B cell (primary cell): ENCODE measurements at places on chromosomes 12 and 14.

DNA sequence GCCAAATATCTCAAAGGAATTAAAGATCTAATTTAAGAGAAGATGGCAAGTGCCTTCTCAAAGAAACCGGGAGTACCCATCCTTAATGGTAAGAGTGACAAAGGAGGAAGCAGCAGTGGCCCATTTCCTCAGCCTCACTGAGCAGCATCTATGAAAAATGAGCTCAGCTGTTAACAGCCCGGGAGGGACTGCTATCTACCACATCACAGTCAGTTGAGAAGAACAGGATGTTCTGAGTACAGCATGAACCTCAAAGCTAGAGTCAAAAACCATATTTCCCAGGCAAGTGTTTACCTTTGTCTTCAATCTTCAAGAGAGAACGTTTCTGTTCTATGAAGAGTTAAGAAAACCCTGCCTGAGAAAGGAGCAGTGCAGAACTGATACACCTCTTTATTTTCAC, 115.0 kb downstream of the BTG1 start:
- DNase-seq, result peak; percentile 58

- no peak for DNase-seq
Measured at GRCh38 chr14:59897757-59898383, 22.1 kb upstream of the LRRC9 start.

DNA sequence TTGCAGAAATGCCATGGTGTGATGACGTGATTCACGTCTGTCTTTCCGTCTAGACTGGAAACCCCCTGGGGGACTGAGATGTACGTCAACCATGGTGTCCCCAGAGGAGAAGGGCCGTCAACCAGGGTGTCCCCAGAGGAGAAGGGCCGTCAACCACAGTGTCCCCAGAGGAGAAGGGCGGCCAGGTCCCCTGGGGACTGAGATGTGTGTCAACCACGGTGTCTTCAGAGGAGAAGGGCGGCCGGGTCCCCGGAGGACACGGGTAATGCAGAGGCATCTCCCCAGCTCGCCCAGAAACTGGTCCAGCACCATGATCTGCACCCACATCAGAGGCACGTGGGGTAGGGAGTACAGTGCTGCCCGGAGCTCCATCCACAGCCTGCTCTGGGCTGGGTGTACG, 30.6 kb upstream of the GALNT9 start:
- peak; percentile 27 for DNase-seq

- DNase-seq, result peak; percentile 48
Measured at GRCh38 chr12:46177025-46177424, 91.8 kb downstream of the SLC38A1 start.

GRCh38 chr14:45867046-45867894, 614.3 kb upstream of the MIS18BP1 start:
- DNase-seq, result no peak

GRCh38 chr12:55927588-55928502, at the start of gene PYM1:
Gene PYM1, minus strand, starts transcription at chr12:55927894. Its CDS starts 133 bp downstream, at chr12:55927761.
- DNase-seq, result peak; percentile 73

DNA sequence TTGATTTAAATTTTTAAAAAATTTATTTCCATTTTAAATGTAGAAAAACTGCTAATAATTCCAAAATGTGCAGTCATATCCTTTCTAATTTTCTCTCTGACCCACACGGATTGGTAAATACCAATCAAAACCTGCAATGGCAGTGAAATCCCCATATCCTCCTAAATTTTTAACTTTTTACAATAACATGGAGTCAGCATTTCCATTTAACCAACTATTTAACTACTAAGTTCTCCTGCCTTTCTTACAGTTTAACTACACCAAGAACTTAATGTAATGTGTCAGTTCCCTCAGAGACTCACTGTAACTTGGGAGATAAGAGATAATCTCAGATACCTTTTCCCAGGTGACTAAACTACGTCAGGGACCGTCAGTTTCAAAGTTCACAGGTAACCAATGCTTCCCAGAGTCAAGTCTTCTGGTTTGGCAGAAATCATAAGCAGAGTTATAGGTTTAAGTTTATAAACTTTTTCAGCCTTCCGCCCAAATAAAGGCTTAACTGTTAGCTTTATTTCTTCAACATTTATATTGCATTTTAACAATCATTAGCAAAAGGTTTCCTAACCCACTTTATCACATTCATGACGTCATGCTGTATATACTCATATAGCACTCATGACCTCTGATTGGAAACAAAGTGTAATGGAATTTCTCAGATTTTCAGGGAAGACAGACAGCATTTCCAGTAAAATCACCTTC, 7.6 kb downstream of the KRAS start:
- DNase-seq, result no peak

- DNase-seq, result no peak
Measured at GRCh38 chr12:38919191-38919590, 13.8 kb upstream of the CPNE8 start.

DNA sequence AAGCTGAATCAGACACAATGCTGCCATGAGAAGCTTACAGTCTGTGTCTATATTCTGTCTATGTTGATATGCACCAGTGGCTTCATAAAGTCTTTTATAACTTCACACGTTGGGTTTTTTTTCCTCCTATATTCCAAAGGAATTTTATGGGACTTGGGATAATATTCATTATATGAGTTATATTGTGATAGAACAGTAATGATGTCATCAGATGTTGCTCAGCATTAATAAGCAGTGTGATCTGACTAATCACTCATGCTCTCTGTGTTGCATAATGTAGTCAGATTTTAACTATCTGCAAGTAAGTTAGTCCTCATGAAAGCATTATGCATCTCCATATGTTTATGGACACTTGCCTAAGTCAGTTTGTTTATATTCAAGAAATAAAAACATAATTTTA, 159.6 kb downstream of the PLCZ1 start:
- no peak for DNase-seq

DNA sequence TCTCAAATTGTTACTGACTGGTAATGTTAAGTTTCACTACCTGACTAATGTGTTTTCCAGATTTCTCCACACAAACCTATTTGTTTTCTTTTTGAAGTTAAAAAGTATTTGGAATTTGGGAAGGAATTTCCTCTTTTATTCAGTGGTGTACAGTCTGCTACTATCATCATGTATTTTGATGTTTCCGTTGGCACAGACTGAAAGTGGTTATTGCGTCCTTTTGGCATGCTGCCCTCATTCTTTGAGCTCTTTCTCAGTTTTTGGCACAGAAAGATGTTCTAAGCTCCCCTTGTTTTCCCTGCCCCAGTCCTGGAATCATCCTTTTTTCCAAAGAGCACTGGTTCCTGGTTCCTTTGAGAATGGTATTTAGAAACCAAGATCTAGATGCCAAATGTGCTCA, 31.4 kb upstream of the RTRAF start:
- DNase-seq, result no peak

DNA sequence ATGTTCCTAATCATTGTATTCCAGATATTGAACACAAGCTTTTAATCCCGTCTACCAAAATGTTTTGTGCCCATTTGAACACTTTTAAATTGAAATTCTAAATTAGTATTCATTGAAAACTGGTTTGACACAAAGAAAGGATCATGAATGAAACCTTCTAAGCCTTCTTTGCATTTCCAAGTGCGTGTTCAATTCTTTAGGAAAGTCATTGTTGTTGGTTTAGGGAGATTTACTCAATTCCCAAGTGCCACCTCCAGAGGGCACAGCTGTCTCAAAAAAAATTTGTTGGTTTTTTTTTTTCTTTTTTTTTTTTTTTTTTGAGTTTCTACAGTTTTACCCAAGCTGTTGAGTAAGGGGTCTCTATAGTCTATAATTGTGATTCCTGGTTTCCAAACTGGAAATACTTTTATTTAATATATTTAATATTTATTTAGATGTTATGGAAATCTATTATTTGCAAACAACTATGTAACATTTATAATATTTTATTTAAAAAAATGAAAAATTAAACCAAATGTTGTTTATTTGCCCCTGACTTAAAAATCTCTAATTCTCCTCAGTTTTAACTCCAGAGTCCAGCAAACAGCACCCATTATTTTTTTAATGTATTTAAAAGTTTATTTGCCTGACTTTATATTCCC, 79.9 kb downstream of the NEDD1 start:
- peak; percentile 27 for DNase-seq

- no peak for DNase-seq
Measured at GRCh38 chr14:89531661-89532335, 114.8 kb upstream of the FOXN3 start.

DNA sequence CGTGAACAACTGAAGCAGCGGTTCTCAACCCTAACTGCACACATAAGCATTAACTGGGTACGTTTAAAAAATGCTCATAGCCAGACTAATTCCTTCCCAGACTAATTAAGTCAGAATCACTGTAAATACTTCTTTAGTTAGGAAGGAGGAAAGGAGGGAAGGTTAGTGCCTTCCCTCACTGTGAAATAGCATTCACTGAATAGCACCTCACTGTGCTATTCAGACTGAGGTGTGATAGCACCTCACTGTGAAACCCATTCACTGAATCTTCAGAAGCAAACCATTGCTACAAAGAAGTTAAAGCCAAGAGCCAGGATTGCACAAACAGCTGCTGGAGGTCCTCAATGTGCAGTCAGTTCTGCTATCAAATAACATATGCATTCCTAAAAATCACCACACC, 58.8 kb downstream of the RTN1 start:
- no peak for DNase-seq

GRCh38 chr12:52655251-52655650, 3.2 kb upstream of the KRT2 start:
- DNase-seq, result no peak

GRCh38 chr12:84159260-84159659, 753.3 kb downstream of the SLC6A15 start:
- DNase-seq, result no peak

- no peak for DNase-seq
Measured at GRCh38 chr12:65495233-65495632, 216.8 kb downstream of the MSRB3 start.

- DNase-seq, result no peak
Measured at GRCh38 chr12:1896964-1897363, 21.5 kb downstream of the CACNA2D4 start.

DNA sequence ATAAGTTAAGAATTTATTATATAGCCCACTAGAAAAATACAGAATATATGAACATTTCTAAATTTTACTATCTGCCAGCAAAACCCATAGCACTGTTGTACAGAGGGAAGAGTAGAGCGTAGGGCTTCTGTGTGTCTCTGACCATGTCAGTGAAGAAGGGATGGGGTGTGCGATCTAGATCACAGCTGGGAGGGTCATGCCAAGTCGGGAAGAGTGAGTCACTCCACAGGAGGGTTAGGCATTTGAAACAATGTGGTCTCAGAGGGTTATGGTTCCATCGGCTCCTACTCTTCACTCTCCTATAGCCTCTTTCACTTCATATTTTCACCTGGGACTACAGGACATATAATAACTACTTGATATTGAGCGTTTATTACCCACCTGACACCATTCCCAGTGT, 185.1 kb upstream of the DDHD1 start:
- DNase-seq, result no peak

DNA sequence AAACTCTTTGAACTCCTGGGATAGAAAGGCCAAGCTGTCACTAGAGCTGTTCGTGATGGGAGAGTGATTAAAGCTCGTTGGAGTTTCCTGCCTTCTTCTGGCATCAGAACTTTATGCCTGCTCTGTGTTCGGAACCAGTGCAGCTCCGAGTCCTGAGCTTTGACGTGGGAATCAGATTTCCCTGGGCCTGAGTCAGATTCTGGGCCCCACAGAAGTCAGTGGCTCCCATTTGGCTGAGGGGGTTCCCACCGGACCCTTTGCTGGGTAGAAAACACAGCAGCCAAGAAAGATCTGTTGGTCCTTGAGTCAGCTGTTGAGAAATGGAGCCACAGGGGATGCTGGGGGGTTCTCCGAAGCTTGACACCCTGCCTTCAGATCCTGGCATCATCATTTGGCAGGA, 238.0 kb downstream of the CHST11 start:
- DNase-seq, result no peak

DNA sequence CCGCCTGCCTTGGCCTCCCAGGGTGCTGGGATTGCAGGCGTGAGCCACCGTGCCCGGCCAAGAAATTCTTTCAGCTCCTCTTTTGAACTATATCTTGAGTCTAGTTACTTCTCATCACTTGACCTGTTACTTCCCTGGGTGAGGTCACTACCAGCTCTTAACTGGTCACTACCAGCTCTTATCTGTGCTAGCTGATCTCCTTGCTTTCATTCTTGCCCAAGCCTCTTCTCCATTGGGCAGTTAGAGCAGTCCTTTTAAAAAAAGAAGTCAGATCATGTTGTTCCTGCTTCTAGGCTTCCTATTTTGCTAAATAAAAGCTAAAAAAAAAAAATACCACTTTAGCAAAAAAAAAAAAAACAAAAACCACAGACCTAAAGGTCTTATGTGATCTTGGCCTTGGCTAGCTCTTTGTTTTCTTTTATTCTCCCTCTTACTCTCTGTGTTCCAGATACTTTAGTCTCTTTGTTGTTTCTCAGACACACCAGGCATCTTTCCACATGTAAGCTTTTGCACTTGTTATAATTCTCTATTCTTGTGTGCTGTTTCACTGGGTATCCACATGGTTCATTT, 63.5 kb downstream of the RAD51B start:
- DNase-seq, result no peak

DNA sequence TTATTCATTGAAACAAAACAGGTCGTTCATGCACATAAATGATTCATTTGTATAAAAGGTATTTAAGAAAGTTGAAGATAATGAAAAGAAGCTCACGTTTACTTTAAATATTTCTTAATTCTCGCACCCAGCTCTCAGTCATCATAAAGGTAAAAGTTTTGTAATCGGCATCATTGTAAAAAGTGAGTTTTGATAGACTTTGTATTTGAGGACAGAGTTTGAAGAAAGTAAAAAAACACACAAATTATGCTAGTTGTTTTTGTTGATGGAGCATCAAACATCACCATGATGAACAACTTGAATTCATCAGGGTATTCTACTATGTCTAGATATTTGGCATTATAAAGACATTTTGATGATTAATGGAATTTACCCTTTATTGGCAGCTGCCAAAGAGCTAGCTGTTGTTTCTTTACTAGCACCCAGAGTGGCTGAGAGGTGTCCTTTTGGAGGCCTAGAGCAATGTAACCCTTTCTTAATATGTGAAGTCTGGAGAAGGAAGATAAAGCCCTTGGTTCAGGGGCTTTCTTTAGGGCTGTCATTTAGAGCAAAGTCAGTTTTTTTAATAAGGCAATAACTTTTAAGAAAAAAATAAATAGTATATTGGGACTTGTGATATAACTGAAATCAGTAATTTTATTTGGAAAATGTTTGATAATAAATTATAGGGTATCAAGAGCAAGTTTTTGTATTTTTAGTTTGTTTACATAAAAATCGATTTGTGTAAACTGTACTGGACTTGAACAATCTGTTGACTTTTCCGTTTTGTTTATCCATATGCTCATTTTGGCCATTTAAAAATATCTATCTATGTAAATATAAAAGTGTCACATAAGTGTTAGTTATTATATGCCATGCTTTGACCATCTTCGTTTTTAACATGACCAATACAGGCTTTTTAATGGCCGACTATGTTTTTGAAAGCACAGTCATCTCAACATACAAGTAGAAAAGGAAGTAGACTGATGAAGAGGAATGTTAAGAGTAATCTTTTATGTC, 7.4 kb downstream of the GLRX5 start:
- no peak for DNase-seq
